Activated T-cell treated with anti-CD3 and anti-CD28 coated beads for 4 hours (primary cell): ENCODE measurements at places on chromosomes 3 and 15.

- DNase-seq, result peak; percentile 24
These were observed 64.5 kb downstream of the ZNF148 start for GRCh38 chr3:125310623-125311081.

GRCh38 chr15:67066959-67067853 is 1.8 kb downstream of the SMAD3 start:
- no peak for DNase-seq

GRCh38 chr3:128383316-128384235 is 83.1 kb downstream of the DNAJB8 start:
- peak; percentile 20 for DNase-seq

DNA sequence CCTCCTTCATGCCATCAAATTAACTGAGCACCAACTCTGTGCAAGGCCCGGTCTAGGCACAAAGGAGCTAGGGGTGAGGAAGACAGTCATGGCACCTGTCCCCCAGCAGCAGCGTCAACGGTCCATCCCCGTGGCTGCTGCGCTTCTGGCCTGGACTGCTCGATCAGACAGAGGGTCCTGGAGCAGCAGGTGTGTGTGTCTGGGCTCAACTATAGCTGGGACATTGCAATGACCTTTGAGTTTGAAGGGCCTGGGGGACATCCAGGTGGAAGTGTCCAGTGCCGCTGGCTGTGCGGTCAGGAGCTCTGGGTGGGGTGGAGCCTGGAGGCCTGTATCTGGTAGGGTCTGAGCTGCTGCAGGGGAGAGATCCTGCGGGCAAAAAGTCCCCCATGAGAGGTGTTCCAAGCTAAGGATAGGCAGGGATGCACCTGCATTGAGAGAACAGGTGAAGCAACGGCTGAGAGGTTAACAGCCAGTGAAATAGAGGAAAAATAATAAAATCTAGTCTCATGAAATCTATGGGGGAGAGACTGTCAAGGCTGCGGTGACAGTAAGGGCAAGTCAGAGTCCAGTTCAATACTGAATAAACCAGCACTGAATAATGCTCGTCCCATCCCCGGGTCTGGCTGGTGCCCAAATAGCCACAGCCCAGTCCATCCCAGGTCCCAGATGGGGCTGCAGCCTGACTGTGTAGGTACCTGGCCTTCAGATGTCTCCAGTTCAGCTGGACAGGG is 25.4 kb upstream of the SLC41A3 start:
- no peak for DNase-seq

DNA sequence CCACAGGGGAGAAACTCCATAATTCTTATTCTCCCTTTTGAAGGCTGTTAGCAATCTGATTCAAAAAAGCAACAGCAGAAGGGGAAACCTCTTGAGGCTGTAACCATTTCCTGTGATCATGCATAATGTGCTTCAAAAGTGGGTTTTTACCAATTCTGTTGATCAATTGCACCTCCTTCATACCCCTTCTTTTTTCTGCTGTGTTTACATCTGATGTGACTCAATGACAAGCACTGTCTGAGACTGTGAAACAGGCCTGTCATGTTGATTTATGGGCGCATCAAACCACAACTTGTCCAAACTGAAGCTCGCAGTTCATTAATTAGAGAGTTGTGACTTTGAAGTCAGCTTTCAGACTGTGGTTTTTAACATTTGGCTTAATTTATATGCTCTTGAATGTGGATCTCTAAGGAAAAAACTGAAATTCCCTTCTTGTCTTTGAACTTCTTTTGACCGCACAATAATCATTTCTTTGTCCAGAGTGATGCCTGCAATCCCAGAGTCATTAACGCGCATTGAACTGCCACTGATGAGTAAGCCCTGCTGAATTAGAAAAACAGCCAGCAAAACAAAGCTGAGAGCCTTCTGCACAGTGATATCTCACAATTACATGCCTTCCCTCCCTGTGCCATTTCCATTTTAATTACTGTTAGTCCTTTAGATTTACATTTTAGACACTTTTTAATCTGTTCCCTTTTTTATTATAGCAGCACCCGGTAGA is 532.8 kb downstream of the FOXP1 start:
- no peak for DNase-seq

DNA sequence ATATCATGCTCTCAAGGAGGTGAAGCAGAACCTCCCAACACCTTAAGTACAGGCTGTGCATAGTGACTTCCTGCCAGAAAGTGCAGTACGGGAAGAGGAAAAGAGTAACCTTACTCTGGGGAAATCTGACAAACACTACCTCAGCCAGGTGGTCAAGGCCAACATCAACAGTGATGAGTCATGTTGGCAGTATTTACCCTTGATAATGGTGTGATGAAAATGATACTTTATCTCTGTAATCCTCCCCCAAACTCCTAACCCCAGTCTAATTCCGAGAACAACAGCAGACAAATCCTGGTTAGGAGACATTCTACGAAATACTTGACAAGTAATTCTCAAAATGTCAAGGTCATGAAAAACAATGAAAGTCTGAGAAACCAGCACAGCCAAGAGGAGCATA is 26.5 kb downstream of the ANKDD1A start:
- DNase-seq, result no peak

DNA sequence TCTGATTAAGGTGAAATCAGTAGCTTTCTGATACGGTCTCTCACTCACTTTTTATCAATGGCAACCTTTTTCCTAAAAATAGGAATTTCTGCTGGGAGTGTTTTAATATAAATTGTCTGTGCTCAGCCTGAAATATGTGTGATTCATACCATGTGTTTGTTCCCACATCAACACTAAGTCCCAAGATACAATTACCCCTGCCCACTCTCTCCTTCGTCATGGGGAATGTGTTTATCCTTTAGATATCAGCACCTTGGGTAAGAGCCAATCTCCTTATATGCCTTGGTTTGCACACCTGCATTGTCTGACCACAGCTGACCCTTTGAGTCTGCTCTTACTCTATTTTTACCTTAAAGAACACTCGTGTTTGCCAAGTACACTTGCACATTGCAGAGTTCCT is 356.4 kb downstream of the LPP start:
- no peak for DNase-seq

GRCh38 chr15:57994221-57995049 is 71.1 kb downstream of the ALDH1A2 start:
- no peak for DNase-seq

DNA sequence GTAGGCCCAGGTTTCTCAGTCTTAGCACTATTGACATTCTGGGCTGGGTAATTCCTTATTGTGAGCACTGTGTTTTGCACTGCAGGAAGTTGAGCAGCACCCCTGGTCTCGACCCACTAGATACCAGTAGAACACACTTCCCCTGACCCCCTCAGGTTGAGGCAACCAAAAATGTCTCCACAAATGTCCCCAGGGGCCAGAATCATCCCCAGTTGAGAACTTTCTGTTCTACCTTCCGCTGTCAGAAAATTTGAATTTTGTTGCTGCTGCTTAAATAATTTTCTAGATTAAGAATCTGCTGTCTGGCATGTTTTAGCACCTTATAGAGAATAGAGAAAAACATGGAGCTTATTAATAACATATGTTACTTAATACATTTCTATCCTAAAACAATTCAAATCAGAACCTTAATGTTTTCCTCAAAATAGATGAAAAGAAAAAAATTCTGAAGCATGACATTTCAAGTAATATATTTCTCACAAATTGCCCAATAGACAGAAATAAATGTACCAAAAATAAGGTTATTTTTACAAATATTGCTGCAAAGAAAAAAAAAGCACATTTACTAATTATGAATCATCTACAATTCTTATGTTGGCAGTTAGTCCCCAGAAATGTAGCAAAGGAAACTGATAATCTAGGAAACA is 13.2 kb upstream of the THRB start:
- no peak for DNase-seq

DNA sequence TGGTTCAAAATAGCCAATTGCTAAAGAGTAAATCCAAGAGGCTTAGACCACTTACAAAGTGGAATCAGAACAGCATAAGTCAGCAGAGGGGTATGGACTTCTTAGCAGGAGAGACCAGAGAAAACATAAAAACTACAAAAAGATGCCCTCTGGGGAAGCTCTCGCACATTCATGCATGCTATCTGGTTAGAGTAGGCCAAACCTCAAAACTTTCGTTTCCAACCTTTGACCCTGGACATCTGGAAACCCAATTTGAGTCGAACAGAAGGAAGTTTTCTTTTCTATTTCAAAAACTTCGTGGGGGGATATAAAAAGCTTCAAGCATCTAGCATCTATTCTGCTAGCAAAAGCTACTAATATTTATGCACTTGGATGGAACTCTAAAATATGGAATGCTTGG is 523.9 kb upstream of the AGTR1 start:
- no peak for DNase-seq

GRCh38 chr15:89836267-89837133 is 21.8 kb upstream of the ANPEP start:
- DNase-seq, result no peak

DNA sequence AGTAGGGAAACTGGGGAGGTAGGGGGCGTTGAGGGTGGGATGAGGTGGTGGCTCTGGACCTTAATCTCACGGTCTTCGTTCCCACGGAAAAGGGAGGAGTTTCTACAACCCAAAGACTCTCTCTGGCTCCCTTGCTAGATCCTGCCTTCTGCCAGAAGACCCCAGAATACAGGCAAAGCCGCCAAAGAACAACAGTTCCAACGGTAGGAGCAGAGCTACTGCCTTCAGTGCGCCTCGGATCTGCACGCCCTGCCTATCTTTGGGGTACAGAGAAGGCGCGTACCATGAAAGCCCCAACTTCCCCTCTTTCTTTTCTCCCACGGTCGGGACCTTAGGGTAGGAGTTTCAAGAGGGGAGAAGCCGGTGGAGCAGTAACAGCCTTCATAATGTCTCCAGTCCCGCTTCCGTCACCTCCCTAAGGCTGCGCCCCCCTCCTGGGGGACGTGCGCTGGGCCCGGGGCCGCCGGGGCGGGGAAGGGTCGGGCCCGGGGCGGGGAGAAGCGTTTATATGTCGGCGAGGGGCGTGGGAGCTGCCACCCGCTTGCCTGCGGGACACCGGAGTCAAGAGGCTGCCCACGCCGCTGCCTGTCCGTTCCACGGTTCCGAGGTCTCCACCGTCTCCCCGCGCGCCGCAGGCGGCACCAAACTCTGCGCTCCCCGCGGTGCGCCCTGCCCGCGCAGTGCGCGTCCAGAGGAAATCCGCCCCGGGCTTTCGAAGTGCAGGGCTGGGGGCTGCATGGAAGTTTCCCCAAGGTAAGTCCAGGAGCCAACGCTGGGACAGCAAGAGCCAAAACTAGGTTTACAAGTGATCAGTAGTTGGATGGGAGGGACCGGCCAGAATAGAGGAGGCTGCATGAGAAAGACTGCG is at the start of gene COL6A6:
COL6A6 (plus strand) TSS at position 533 of the 868 bp plus-strand sequence. CDS start 43,188 bp downstream, outside the sequence.
- DNase-seq, result no peak

DNA sequence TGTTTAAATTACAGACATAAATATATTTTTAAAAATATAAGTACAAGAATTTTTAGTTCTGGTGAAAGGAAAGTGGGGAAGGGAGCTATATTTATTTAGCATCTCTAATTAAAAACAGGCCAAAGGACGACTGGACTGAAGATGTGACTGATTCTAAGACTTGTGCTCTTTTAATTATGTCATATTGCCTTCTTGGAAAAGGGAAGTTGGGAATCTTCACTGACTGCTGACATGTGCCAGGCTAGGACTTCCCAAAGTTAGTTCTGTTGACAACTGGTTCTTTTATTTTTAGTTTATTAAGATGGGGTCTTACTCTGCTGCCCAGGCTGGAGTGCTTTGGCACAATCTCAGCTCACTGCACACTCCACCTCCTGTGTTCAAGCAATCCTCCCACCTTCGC is 13.5 kb downstream of the CNOT10 start:
- no peak for DNase-seq

- DNase-seq, result no peak
These were observed 302.1 kb downstream of the ZPLD1 start for GRCh38 chr3:102736975-102737304.

- DNase-seq, result no peak
These were observed 273.0 kb upstream of the COL8A1 start for GRCh38 chr3:99365396-99365795.

DNA sequence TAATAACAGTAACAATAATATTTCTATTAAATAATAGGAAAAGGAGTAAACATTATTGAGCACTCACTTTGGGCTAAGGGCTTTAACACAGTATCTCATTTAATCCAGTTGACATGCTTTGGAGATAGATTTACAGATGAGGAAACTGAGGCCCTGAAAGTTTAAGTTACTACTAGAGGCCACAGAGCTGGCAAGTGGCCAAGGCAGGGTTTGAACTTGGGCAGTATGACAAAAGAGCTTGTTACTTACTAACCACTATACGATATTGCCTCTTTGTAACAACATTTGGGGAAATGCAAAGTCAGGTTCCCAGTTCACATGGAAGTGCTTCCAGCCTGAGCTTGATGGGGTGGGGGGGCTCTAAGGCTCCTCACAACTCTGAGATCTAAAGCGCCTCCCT is 149.1 kb upstream of the LMCD1 start:
- DNase-seq, result no peak

DNA sequence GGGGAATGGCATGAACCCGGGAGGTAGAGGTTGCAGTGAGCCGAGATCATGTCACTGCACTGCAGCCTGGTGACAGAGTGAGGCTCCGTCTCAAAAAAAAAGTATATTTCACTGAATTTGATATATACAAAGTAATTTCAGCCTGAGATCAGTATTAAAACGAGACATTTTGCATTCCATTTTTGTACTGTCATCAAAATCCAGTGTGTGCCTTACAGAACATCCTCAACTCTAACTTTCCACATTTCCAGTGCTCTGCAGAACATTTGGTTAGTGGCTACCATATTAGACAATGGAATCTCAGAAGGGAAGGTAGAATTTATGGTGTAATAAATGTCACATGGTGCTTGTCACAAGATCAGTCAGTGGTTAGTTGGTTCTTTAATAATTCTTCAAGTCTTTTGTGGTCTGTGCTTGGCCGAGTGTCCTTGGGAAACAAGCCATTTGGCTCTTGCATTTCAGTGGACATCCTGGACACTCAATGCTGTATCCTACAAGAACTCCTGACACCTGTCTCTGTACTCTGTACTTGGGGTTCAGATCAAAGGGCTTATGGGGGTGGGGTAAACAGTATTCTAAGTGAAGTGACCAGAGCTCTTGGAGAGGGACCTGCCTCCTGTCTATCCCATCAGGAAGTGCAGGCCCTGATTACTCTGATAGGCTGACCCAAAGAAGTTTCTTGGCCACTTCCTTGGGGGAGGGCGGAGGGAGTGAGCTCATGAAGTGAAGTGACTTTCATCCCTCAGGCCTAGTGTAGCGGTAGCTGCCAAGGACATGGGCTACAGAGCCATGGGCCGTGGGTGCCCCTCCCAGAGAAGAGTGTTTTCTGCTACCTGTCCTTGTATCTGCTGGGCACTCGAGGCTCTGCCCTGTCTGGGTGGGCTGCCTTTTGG is 3.7 kb downstream of the ACVR2B start:
- no peak for DNase-seq
